T1000 (cell line): ENCODE measurements at places on chromosomes 7 and 10.

DNA sequence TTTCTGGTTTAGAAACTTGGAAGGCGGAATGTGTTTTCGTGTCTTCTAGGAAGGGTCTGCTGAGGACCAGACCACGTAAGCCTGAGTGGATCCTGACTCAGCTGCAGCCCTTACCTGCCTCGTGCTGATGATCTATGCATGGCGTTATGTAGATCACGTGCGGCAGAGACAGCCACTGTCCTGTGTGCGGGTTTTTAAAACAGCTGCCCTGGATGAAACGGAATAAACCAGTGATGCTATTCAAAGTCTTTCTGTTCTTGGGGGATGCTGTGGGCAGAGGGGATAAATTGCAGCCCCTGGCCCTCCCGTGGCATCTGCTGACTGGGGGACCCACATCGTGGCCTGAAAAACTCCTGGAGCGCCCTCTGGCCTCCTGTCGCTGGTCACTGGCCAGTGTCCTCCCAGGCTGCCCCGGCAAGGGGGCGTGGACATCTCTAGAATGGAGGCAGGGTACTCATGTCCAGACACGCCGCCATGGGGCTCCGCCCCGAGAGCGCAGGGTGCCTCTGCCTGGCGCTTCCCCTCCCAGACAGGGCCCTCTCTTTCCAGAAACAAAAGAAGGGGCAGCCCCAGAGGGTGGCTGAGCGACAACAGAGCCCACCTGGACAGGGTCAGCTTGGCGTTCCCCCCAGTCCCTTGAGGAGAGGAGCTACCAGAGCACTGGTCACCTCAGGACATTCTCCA is 13.2 kb downstream of the ALKBH4 start:
- DNase-seq = no peak

GRCh38 chr7:88689821-88690220 is 69.7 kb upstream of the ZNF804B start:
- DNase-seq = no peak

- no peak for DNase-seq
Observed at GRCh38 chr10:72567889-72568640, 57.8 kb downstream of the MICU1 start.

GRCh38 chr10:95266674-95267095 is 24.1 kb downstream of the PDLIM1 start:
- no peak for DNase-seq

DNA sequence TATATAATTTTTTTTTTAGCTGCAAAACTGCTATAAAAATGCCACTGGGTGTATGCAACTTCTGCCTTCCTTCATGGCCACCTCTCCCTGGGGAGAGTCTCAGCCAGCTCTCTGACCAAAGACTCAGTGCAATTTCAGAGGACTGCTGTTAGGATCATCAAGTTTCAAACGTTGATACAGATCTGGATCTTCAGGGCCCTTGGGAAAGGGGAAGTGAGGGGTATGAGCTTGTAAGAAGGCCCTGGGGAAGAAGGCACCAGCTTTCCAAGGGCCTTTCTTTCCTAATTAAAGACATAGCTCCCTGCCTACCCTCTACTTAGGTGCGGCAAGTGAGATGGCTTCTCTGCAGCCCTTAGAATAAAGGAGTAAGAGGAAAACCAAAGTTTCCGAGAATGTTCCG is 130.4 kb downstream of the CUL2 start:
- DNase-seq = no peak

DNA sequence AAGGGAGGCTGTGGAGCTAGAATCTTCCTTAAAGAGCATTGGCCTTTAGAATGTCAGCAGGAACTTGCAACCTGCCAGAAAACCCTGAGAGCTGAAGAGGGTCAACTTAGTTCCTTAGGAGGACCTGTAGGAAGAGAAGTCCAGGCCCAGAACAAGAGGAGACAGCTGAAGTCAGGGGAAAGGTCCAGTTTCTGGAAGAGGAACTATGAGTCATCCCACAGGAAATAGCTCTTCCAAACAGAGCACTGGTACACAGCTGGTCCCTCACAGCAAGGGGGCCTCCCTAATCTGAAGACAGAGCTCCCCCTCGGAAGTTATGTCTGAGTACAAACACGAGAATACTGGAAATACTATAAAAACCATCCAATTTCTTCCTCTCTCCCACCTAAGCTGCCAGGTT is 98.9 kb downstream of the HERPUD2 start:
- DNase-seq = no peak

DNA sequence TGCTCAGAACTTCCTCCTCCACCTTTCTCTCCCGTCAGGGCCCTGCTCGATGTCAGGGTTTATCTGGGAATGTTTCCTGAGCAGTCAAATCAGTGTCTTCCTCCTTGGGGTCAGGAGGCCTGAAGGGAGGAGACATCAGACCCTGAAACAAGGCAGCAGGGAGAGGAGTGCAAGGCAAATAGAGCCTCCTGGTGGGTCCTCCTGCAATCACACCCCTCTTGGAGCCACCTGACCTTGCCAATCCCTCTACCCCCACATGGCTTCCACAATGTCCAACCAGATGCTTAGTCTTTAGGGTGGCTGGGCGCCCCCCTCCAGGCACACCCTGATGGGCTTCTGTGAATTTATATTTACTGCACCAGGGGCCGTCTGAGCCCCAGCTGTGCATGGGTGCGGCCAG is 12.2 kb downstream of the GPR26 start:
- DNase-seq = no peak
